GDM1 (cell line): ENCODE measurements at places on chromosomes 1 and 21.

- no peak for DNase-seq
Observed at GRCh38 chr1:226373376-226373775, 34.5 kb downstream of the PARP1 start.

GRCh38 chr1:207883104-207883651 is 27.7 kb downstream of the CD34 start:
- no peak for DNase-seq

GRCh38 chr1:99004861-99005442 is at the start of gene PLPPR5:
Gene PLPPR5 (minus strand): TSS chr1:99004861. CDS start chr1:99004671, 190 bp downstream.
- DNase-seq = no peak

DNA sequence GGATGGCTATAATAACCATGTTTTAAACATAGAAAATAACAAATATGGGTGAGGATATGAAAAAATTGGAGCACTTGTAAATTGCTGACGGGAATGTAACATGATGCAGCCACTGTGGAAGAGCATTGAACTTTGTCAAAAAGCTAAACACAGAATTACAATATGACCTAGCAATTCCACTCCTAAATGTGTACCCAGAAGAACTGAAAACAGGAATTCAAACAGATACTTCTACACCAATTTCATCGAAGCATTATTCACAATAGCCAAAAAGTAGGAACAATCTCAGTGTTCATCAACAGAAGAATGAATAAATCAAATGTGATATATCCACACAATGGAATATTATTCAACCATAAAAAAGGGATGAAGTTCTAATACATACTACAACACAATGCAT is 32.7 kb upstream of the COA6 start:
- no peak for DNase-seq

DNA sequence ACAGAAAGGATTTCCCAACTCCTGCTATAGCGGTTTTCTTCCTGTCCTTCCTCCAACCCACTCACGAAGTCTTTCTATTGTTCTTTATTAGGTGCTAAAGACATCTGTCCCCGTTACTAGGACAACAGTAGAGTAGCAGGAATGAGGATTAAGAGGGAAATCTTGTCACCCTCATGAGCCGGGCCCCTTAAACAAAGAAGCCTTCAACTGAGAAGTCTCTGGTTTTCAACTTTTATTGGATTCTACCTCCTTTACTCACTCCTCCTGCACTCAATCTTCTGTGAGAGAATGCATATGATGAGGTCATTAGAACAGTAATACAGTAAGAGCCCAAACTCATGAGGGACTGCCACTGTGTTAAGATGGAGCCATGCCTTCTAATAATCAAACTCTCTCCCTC is 206.3 kb downstream of the OMA1 start:
- DNase-seq = no peak

DNA sequence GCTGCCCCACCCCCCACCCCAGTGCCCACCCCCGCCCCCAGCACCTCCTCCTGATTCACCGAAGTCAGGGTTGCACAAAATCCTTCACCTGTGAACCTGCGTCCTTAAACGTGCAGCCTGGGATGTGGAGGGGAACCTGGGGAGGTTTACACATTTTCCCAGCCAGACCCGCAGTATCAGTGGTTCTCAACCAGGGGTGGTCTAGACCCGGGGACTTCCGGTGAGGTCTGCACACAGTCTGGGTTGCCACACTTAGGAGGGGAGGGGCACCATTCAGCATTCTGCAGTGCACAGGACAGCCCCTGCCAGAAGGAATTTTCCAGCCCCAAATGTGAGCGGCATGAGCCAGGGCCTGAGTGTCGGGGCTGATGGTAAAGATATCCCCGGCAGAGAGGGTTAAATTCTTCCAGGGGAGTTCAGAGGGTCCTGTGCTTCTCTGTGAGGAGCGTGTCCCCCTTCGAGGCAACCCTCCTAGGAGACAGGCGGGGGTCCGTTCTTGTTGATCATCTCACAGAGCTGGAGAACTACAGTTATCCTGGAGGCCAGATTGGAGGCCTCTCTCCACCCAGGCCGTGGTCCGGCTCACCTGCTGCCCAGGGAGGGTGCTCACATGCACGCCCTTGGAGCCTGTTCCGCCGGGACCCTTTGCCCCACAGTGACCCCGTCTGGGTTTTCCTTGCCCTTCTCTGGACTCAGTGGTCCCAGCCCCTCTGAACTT is 113.6 kb downstream of the SIK1 start:
- DNase-seq = no peak

DNA sequence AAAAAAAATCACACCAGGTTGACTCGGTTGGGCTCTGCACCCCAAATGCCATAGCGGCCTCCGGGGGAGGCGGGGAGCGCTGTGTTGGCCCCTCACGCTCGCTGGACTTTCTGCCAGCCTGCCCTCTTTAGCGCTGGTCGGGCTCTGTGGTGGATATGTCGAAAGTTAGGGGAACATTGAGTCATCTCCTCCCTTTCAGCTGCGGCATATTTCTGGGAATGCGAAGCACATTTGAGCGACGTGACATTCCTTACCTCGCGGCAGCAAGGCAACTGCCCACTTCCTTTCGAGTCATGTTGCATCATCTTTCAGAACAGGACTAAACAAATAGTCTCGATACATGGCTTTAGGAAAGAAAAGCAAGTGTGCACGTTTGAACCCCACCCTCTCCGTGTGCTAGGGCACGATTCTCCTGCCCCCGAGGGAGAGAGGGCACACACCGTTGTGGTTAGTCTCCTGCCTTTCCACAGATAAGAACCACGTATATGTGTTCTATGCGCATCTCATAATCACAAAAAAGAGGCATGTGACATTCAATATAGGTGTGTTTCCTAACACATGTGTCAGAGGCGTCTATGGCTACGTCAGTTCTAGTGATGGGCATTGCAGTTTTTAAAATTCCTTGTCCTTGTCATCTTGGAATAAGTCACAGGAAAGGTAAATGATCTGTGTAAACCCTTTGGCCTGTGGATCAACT is 105.9 kb upstream of the SLC45A1 start:
- DNase-seq = no peak

GRCh38 chr1:8090241-8090702 is 64.2 kb upstream of the ERRFI1 start:
- DNase-seq = no peak

DNA sequence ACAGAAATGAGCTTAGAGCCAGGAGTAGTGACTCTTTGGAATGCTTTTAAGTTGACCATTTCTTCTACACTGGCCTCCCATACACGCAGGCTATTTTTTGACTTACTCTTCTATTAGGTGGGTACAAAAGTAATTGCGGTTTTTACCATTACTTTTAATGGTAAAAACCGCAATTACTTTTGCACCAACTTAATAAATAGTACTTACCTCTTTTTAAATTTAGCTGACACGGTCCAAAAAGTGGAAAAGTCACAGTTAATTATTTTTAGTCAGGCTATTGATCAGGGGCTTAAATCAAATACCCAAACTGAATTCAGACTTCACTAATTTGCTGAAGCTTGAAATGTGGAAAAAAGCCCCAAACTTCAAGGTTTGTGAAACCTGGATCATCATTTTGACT is 138.7 kb downstream of the GRIK1 start:
- DNase-seq = no peak

DNA sequence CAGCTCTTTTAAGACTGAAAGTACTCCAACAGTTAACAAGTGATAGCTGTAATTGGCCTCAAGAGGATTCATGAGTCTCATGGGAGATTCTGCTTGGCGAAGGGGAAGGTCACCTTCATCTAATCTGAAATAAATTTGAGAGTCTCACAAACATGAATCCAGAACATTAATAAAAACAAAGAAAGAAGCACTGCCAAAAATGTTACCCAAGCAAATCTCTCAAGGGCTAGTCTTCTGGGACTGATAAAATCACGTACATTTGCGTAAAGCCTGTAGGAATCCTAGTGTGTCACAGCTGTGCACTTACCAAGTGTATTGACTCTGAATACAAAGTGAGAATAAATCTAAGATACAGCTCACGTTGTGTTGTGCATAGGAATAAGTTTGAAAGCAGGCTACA is 21.2 kb upstream of the NUF2 start:
- DNase-seq = no peak

DNA sequence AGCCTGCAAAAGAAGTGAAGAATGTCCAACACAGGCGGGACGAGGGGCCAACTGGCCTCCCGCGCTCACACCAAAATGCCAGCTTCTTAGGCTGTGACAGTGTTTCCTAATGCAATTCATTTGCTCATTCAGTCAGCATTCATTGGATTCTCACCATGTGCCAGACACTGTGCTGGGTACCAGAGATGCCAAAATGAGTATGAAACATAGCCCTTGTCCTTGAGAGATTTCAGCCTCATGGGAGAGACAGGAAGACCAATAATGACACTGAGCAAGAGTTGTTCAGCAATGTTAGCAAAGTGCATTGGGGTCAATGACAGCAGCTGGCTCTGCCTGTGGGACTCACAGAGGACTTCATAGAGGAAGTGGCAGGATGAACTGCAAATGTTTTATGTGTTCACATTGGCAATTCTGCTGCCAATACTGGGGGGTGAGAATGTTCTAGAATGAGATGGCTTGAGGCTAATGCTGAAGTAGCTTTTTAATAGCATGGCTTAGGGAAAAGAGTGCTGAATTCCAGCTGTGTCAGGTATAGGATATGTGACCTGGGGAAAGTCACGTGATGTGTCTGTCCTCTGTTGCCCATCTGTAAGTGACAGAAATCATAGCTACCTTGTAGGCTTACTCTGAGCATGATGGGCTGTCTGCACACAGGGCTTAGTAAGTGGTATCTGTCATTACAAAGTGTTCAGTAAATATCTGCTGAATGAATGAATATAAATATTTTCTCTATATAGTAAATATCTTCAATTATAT is 58.3 kb upstream of the KIF26B start:
- no peak for DNase-seq
